ENCODE measurements at places on chromosomes 11 and 22.

- no peaks in the 10 kb centered on the region for H3K27me3 ChIP-seq
- peaks cover 5% of the 10 kb centered on the region for H3K4me1 ChIP-seq
- no peak overlapping the region for H3K4me3 ChIP-seq
- DNase-seq = no peak
- no peaks in the 10 kb centered on the region for H3K36me3 ChIP-seq
Observed at GRCh38 chr22:45053094-45053493, 43.3 kb upstream of the PHF21B start.

DNA sequence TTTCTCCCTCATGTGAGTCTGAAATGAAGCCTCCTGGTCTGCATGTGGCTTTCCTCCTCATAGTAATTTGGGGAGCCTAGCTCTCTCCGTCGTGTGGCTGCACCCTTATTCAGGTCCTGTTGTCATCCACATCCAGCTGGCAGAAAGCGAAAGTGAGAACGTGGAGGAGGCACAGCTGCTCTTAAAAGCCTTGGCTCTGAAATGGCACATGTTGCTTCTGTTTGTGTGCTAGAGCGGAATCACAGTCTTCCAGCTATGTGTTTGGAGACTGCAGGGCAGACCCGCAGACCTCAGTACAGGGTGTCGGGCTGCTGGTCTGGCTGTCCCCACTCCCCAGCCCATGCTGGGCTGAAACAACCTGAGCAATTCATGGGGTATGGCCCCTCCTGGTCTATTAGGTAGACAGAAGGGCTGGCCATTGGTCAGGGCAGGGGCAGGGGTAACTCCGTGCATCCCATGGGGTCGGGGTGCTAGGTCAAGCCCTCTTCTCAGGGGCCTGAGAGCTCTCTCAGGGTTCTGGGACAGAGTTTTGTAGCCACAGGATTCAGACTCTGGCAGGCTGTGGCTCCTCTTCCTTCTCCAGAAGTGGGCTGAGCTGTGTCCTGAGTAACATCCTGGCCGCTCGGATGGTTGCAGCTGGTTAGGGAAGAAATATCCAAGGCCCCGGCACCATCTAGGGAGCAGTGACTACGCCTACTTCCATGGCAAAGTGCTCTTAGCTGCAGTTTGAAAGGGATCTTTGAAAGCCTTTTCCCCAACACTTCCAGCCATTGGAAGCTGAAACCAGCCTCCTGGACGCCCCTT is 50.6 kb downstream of the C11orf96 start:
- peak overlapping the region; percentile 17 for H3K27ac ChIP-seq
- peaks cover 29% of the 10 kb centered on the region for H3K4me1 ChIP-seq
- H3K27me3 ChIP-seq = no peaks in the 10 kb centered on the region
- H3K4me3 ChIP-seq = no peak overlapping the region
- H3K36me3 ChIP-seq = no peaks in the 10 kb centered on the region

DNA sequence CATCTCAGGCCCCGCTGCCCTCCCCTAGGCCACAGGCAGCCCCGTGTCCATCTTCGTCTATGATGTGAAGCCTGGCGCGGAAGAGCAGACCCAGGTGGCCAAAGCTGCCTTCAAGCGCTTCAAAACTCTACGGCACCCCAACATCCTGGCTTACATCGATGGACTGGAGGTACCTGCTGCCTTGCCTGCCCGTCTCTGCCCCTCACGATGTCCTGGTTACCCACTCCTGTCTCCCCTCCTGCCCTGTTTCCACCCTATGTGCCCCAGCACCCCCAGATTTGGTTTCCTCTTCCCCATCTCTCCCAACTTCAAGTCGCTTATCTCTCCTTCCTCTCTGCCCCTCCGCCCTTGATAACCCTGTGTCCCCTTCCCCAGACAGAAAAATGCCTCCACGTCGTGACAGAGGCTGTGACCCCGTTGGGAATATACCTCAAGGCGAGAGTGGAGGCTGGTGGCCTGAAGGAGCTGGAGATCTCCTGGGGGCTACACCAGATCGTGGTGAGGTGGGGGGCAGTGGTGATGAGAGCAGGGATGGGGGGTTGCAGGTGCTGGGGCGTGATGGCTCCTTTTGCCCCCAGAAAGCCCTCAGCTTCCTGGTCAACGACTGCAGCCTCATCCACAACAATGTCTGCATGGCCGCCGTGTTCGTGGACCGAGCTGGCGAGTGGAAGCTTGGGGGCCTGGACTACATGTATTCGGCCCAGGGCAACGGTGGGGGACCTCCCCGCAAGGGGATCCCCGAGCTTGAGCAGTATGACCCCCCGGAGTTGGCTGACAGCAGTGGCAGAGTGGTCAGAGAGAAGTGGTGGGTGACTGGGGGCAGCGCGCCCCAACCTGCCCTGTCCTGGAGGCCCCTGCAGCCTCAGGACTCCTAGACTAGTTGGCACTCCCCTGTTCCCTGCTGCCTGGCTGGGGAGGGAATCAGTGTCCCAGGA is 930 bp downstream of the SCYL1 start:
- H3K4me1 ChIP-seq = peaks cover 37% of the 10 kb centered on the region
- peak overlapping the region; percentile 69 for H3K27ac ChIP-seq
- no peak for DNase-seq
- no peaks in the 10 kb centered on the region for H3K27me3 ChIP-seq
- H3K36me3 ChIP-seq = peaks cover 50% of the 10 kb centered on the region
- peak overlapping the region; percentile 67 for H3K4me3 ChIP-seq

GRCh38 chr11:65895482-65895981 is 4.7 kb downstream of the FOSL1 start:
- H3K27ac ChIP-seq = no peak overlapping the region
- H3K27me3 ChIP-seq = peaks cover 44% of the 10 kb centered on the region
- peaks cover 48% of the 10 kb centered on the region for H3K4me1 ChIP-seq
- no peak for DNase-seq

DNA sequence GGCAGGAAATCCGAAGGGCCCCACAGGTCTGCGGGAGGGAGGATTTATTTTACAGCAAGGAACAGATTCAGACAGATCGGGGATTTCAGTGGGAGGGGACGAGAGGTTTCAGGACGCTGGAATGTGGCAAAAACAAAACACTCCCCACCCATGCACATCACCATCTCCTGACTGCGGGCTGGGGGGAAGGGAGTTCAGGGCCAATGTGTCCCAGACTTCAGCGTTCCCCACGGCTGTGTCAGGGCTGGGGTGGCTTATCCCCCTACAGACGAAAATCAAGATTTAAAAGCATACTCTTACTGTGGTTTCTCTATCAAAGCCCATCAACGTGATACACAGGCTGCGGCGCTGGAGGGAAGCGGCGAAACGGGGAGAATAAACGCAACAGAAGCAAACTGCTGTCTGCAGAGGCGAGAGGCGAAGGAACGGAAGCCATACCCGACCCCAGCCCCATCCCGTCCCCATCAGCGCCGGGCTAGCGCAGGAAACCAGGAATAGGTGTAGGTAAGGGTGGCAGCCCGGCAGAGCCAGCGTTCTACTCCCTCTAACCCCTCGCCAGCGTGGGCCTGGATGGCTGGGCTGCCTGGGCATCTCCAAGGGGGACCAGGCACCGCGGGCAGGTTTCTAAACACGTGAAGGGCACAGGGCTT is 2.7 kb downstream of the TENM4 start:
- H3K27me3 ChIP-seq = peaks cover 29% of the 10 kb centered on the region
- peak; percentile 82 for DNase-seq
- peaks cover 44% of the 10 kb centered on the region for H3K4me1 ChIP-seq
- H3K4me3 ChIP-seq = peak overlapping the region; percentile 74
- no peaks in the 10 kb centered on the region for H3K36me3 ChIP-seq
- peak overlapping the region; percentile 90 for H3K27ac ChIP-seq

- H3K27me3 ChIP-seq = no peaks in the 10 kb centered on the region
- no peaks in the 10 kb centered on the region for H3K36me3 ChIP-seq
- peak overlapping the region; percentile 69 for H3K27ac ChIP-seq
- DNase-seq = no peak
Observed at GRCh38 chr22:27219036-27219435, 561.6 kb downstream of the MIAT start.

DNA sequence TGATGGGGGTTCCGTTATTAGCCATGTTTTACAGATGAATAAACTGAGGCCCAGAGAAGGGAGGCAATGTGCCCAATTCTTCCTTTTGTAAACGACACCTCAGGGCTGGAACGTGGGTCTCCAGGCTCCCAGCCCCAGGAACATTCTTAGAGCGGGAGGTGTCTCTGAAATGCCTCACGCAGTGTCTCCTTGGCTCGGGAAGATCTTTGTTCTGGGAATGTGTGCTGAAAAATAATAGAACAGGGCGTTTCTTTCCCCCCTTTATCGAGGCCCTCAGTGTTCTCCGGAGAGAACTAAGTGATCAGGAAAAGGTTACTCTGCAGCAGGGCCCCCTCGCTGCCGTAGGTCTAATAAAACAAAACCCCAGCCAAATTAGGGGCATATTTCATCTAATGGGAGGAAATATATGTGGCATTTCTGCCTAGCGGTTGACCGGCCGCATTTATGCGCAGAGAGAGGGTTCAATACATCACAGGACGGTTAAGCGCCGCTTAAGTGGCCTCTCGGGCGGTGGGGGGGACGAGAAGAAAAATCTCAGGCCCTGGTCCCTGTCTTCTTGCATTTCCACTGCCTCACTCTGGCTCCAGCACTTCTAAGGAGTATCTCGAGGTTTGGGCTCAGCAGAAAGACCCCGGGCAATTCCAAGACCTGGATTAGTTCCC is 564.3 kb downstream of the MN1 start:
- peaks cover 2% of the 10 kb centered on the region for H3K27me3 ChIP-seq
- DNase-seq = no peak
- no peak overlapping the region for H3K4me3 ChIP-seq
- peak overlapping the region; percentile 47 for H3K27ac ChIP-seq

GRCh38 chr11:130006929-130007328 is 4.3 kb upstream of the PRDM10 start:
- H3K4me1 ChIP-seq = peaks cover 4% of the 10 kb centered on the region
- H3K4me3 ChIP-seq = no peak overlapping the region
- no peak overlapping the region for H3K27ac ChIP-seq
- no peaks in the 10 kb centered on the region for H3K27me3 ChIP-seq
- DNase-seq = no peak
- H3K36me3 ChIP-seq = no peaks in the 10 kb centered on the region
